ENCODE measurements at places on chromosomes 13 and 19.

GRCh38 chr13:69980799-69981198 is 126.8 kb upstream of the ATXN8OS start:
- DNase-seq: no peak

DNA sequence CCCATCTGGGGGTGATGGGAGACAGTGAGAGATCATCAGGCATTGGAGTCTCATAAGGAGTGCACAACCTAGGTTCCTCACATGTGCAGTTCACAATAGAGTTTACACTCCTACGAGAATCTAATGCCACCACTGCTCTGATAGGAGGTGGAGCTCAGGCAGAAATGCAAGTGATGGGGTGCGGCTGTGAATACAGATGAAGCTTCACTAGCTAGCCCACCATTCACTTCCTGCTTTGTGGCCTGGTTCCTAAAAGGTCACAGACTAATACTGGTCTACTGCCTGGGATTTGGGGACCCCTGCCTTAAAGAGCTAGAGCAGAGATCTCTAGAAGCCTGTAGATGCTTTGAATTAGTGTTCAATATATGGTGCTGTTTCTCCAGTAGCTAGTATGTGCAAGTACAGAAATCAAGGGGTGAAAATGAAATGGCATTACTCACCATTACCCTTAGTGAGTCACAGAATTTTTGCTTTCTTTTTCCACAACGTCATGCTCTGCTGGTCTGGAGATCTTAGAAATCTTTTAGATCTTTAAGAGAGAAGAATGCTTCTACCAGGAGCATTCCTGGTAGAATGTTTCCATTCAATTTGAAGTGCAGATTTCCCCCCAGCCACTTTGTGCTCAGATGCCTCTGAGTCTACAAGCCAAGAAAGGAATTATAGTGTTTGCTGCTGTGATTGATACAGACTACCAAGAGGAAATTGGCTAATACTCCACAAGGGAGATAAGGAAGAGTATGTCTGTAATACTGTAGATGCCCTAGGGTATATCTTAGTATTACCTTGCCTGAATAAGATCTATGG is 2301.2 kb downstream of the PCDH9 start:
- no peak for DNase-seq

- DNase-seq: peak; percentile 44
These were observed at the start of gene KL for GRCh38 chr13:33016414-33017322. KL (plus strand) TSS chr13:33016423; CDS start chr13:33016441, 18 bp downstream.

DNA sequence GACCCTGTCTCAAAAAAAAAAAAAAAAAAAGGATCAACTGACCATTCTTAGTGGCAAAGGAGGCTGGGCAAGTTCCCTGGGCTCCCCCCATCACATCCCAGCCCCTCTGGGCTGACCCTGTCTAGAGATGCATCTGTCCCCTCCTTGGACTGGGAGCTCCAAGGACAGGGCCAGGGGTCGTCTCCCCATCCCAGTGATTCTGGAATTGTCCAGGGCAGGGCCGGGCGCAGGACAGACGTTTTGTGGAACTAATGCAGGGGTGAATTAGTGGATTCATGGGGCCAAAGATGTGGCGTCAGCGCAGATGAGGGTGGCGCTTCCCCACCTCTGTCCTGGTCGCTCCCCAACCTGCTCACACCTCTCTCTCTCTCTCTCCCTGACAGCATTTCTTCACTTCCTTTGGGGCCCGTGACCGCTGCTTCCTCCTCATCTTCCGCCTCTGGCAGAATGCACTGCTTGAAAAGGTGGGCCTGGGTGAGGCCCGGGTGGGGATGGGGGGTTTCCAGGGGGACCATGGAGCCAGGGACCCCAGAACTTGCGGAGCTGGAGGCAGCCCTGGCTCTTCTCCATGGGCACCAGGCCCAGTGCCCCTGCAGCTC is 11.1 kb downstream of the GRAMD1A start:
- DNase-seq: no peak
